Hypothalamus (tissue), 51 donors: ENCODE measurements at places on chromosomes 5 and 9.

DNA sequence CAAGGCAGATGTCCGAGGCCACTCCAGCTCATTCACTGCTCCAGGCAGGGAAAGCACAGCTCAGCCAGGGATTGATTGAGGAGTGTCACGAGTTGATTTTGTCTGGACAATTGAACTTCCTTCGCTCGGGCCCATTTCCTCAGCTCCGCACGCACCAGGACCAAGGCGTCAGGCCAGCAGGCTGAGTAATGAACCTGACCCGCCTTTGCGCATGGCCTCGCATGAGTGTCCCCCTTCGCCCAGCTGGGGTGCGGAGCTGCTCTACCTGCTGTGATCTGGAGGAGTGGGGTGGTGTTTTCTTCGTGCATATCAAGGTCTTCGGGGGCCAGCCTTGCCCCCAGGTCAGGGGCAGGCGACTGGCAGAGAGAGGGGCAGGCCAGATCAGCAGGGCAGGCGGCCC lies 44.0 kb downstream of the VAV2 start:
- DNase-seq, result no peak

GRCh38 chr5:14039063-14039462 lies 94.6 kb upstream of the DNAH5 start:
- no peak for DNase-seq

DNA sequence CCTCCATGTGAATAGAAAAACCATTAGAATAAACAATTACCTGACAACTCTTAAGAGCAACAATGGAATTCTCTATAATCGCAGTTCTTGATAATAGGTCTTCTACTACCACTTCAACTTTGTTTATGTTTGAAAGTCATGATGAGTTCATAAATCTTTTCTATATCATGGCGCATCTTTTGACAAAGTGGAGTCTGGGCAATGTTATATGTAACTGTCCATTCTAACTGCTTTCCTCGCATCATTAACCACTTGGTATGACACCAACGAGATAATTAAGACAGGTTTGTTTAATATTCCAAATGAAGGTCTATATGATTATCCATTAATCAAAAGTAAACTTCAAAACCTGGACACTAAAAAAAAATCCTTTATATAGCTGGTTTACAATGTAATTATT lies 272.0 kb downstream of the DENND1A start:
- DNase-seq, result no peak

DNA sequence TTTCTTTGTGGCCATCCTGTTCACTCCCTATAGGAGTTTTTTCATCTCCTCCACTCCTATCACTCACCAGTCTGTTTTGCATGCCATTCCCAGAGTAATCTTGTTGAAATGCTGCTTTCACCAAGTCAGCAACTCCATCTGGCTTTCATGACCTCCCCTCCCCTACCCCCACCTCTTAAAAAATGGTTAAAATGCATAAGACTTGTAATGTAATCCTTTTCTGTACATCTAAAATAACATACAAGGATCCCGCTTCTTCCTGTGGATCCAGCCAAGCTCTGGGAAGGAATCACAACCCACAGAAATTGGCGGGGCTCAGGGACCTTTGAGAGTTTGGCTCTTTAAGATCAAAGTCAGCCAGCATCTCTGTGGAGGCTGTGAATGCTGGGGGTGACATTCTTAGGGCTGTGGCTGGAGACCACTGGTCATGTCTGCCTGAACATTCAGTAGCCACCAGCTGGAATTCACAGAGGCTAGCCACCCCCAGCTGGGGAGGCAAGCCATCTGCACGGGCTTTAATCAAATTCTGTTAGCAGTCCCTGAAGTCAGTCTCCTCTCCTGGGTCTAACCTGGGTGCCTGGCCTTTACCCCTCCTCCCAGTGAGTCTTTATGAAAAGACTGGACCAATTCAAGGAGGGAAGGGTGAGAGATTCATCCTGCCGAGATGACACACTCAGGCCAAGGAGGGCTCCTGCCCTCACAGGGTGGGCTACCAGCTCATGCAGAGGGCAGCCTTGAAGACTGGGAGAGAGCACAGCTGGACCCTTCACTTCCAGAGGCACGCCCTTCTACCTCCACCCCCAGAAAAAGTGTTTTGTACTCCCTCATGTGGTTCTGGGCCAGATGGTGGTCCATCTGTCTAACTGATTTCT lies 132.9 kb downstream of the LIFR start:
- no peak for DNase-seq

DNA sequence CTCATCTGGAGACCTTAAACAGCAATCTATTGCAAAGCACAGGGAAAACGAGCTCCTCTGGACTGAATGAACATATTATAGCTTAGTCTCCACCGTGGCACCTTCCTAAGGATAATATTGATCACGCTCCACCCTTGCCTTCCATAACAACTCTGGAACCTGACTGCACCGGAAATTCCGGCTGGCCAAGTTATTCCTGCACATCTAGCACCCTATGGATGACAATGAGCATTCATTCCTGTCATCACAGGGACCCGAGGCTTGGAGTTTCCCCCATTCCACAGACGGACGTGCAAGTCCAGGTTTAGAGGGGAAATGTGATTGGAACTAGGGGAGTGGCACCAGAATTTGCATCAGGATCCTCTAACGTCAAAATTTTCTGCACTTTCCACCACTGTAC lies 27.5 kb downstream of the STK10 start:
- DNase-seq, result no peak

- DNase-seq, result no peak
These were observed 399.0 kb downstream of the HTR1A start for GRCh38 chr5:63563008-63563917.

DNA sequence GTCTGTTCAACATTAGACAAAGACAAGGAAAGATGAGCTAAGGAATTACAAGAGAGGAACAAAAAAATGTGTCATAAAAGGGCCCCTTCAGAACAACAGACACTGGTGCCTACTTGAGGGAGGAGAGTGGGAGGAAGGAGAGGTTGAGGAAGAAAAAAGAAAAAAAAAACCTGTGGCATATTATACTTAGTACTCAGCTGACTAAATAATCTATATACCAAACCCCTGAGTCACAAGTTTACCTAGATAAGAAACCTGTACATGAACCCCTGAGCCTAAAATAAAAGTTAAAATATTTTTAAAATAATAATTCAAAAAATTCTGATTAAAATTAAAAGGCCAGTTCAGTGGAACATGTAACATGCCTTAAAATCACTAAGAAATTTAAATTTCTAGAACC lies 107.3 kb downstream of the MTREX start:
- DNase-seq, result no peak

GRCh38 chr9:117134826-117135500 lies 279.9 kb downstream of the ASTN2 start:
- DNase-seq, result no peak

DNA sequence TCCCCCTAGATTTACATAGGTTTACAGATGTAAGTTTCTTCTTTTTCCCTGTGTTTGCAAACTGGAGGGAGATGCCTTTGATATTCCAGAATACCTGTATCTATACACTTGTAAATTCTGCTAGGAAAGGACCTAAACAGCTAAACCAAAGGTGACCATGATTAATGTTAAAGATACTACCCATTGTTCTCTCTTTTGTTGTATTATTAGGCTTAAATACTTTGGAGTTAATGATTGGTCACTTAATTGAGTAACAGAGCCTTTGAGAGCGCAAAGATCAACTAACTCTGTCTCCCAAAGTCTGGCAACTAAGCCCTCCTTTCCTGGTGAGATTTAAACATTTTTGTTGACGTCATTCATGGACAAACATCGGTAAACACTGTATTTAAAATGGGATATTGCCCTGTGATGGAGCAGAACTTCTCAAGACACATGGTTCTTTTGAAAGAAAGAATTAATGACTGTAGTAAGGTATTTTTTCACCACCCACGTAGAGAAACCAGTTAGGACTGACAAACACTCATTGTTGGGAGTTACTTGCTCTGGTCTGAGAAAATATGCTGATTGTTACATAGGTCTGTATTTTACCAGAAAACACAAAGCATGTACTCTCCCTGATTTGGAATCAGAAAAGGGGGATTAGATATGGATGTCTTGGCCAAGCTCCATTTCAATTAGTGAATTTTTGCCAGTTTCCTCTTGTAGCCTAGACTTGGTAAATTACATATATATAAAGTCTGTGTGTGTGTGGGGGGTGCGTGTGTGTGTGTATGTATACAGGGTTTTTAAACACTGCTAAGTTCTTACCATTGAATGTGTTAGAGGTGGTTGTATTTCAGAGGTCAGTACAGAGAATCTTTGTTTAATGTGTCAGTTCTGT lies 4.6 kb downstream of the VCAN start:
- no peak for DNase-seq

- DNase-seq, result no peak
These were observed 73.6 kb downstream of the TLR4 start for GRCh38 chr9:117777823-117778222.

DNA sequence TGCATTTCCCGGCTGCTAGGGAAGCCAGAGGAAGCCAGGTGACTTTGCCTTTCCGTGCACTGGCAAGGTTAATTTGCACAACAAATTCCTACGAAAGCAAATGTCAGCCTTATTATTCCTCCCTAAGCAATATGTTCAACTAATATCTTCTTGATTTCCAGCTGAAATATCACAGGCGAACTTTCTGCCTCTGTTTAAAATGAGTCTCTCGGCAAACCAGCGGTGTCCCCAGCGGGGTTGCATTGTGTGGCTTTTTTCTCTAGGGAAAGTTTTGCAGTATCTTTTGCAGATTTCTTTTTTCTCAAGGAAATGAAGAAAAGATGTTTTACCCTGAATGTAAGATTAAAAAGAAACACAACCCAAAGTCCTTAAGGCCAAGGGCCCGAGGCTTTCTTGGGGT lies 1.9 kb downstream of the DBH start:
- DNase-seq, result no peak

GRCh38 chr5:93611976-93612854 lies 29.2 kb downstream of the NR2F1 start:
- no peak for DNase-seq

- no peak for DNase-seq
These were observed 131.5 kb upstream of the NFIL3 start for GRCh38 chr9:91555132-91555531.

DNA sequence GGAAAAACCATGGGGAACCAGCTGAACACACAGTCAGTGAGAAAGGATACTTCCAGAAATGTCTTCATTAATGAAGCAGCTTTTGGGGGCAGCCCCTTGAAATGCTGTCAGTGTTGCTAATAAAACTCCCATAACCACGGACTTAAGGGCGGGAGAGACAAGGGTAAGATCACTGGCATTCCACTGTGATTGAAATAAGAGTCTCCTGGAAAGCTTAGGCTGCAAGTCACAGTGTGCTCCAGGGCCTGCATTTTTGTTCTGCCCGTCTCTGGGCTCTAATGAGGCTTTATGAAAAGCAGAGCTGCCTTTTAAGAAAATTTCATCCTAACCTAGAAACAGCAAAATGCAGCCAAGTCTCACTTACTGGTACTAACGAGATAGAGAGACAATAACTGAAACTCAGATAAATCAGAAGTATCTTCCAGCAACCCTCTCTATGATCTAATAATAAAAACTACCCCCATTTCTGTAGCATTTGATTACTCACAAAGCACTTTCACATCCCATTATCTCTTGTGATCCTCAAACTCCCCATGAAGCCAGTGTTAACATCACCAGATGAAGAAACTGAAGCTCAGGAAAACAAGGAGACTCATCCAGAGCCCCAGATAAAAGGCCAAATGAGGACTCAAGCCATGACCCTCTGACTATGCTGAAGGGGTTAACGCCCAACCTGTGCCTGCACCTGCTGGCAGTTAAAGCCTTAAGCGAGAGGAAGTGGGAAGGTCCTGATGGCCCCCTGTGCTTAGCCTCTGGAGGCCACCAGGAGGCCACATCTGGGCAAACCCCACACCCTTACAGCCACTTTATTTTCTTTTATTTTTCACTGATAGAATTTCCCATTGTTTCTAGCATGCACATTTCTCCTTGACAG lies 37.5 kb downstream of the SPOCK1 start:
- DNase-seq, result no peak

DNA sequence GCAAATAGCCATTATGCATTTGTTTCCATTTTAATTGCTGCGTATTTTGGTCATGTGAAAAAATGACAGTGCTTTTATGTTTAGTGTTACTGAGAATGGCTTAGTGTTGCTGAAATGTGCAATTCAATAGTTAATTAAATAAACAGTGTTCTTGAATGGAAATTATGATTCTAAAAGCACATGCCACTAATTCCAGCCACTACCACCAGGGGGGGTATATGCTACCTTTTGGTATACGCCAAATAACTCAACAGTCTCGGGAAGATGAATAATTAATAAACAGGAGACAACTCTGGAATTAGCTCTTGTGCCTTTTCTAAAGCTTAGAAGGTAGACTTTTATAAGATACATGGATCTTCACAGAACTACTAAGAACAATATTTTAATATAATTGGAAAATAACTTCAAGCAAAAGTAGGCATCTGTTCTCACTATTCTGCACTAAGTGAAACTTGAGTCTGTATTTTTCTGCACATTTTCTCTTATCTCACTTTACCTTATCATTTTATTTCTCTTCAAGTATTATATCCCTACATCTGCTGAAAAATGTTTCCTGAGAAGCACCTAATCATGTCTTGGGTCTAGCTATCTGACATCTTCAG lies 83.5 kb upstream of the MINAR2 start:
- no peak for DNase-seq

DNA sequence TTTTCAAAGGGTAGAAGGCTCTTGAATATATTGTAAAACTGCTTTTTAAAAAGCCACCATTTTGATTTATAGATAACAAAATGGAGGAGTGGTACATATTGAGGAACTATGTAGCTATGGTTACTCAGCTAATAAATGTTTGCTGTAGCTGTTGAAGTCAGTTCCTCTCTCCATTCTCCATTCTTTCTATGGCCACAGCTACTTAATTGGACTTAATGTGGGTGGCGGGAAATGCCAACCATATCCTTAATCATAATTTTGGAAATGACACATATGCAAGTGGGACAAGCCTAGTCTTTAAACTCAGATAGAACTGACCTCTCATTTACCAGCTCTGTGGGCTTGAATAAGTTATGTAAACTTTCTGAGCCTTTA lies 10.6 kb downstream of the CDKN2A start:
- no peak for DNase-seq

- no peak for DNase-seq
These were observed 460.6 kb downstream of the DMRT2 start for GRCh38 chr9:1510712-1511111.

DNA sequence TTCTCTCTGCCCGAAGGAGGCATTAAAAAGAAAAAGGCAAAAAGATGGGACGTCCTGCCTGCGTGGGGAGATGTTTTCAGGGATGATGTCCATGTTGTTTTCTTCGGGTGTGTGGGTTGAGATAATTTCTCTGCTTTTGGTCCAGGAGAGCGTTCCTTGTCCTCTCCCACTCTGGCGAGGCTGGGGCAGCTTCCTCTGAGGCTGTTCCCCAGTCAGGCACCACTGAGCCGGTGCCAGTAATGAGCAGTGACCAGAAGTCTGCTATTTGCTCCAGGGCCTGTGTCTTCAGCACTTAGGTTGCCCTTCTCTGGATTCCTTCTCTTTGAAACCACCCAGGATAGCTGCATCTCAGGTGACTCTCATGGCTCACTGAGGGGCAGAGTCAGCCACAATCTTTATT lies 71.5 kb downstream of the ACER2 start:
- DNase-seq, result no peak
